ENCODE measurements at places on chromosomes 7 and 10.

GRCh38 chr10:79181698-79182521 lies 113.1 kb downstream of the ZMIZ1 start:
- no peak for DNase-seq

- DNase-seq = no peak
Measured at GRCh38 chr7:90320801-90321494, at the start of gene FAM237B. Gene FAM237B, minus strand, starts transcription at chr7:90321304. Its CDS starts 1,556 bp downstream, at chr7:90319748.

GRCh38 chr10:72379062-72379461 lies 24.3 kb upstream of the DNAJB12 start:
- no peak for DNase-seq

- no peak for DNase-seq
Measured at GRCh38 chr7:113076703-113077102, 9.9 kb downstream of the GPR85 start.

GRCh38 chr10:130127364-130128061 lies 8.7 kb upstream of the GLRX3 start:
- DNase-seq = peak; percentile 73

GRCh38 chr7:147556317-147556716 lies 1034.2 kb upstream of the C7orf33 start:
- no peak for DNase-seq

- no peak for DNase-seq
Measured at GRCh38 chr10:62861507-62861906, 45.3 kb upstream of the EGR2 start.

DNA sequence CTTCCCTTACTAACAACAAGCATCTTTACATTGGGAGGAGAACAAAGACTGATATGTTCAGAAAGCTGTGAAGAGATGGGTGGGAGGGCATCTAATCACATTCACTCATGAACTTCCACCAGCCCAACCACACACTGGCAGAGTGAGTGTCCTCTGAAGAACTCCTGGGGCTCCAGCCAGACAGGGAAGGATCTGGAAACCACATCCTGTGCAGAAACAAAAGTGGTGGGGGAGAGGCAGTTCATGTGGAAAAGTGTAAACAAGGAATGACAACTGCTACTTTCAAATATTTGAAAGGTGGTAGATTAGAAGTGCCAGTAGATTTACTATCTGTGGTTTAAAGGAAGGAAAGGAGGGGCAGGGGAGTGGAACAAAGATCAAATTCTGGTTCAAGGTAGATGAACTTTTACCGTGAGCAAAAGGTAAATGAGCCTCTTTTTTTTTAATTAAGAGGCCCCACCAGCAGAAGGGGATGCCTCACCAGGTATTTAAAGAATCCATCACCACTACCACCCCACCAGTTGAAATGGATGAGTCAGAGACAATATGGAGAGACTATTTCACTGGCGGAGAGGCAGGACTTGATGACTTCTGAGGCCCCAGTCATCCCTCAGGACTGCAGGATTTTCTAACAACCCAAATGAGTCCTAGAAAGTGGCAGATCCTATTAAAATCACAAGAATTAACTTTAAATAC lies 34.5 kb downstream of the GOT1 start:
- peak; percentile 21 for DNase-seq

DNA sequence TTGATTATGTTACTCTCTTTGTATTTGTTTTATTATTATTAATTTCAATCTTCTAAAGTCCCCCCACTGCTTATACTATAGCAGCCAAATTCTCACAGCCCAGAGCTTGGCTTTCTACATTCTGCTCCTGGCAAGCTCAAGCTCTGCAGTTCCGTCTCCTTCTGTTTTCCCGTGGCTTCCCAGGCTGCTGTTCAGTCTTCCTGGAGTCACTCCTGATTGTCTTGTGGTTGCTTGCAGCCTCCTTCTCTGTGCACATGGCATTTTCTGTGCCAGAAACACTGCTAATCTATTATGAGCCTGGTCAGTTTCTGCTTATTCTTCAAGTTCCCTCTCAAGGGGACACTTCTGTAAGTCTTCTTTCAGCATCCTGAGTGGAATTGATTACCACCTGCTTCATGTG lies 533.7 kb upstream of the IGFBP3 start:
- DNase-seq = no peak

DNA sequence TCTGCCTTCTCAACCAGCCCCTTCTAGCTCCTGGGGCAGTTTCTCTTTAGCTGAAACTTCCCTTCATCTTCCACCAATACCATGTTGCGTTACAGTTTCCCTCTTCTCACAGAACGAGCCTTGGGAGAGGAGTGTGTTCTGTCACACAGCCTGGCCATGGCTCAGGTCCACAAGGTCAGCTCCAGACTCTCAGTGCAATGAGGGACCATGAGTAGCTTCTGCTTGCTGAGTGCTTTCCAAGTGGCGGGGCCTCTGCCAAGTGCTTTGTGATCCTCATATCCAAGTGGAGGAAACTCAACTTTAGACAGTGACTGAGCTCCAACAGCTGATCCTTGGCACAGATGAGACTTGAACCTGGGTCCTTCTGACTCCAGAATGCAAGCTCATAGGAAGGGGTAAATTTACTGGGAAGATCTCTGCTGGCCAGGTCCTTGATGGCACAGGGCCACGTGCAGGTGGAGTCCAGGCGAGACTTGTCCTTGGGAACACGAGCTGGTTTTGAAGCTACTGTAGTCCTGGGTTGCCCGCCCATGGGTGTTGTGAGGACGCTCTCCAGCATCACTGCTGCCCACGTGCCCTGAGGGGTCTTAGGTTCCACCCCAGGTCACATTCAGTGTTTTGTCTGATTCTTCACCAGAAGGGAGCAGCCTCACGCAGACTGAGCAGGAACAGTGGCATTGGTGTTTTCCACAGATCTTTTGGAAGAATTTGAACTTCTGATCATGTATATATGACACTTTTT lies 238.0 kb downstream of the EBF3 start:
- no peak for DNase-seq

GRCh38 chr10:47031901-47032465 lies 120.8 kb downstream of the PTPN20 start:
- no peak for DNase-seq

- DNase-seq = no peak
Measured at GRCh38 chr7:25615003-25615402, 386.7 kb upstream of the NPVF start.

GRCh38 chr7:84502239-84502638 lies 307.6 kb upstream of the SEMA3A start:
- DNase-seq = no peak

DNA sequence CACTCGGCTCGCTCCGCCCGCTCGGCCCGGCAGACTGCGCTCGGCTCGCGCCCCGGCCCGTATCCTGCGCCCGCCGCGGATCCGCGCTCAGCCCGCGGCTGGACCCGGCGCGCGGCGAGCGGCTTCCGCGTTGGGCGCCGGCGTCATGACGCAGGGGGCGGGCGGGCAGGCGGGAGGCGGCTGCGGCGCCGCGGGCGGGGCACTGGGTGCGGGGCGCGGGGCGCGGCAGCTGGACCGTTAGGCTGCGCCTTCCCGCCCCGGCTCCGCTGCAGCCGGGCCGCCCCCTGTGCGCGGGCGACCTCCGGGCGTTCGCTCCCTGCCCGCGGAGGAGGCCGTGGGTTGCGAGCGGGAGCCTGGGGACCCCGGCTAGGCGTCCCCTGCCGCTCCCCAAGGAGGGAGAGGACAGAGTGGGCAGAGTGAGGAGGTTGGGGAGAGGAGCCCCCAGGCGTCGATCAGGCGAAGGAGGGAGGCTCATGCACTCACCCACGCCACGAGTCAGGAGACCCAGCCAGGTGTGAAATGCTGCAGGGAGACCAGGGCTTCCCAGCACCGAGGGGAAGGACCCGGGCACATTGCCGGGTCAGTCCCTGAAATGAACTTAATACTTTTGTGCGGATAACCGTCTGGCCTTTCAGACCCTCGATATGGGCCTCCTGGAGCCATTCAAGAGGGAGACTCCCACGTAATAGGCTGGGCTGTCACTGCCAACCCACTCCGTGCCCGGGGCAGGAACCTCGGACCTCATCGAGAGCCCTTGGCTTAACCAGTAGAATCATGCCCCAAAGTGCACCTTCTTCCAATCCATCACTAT lies at the start of gene PIP4K2A:
Gene PIP4K2A, minus strand, starts transcription at position 100 of the 811 bp plus-strand sequence. CDS start 252 bp downstream, outside the sequence.
- peak; percentile 68 for DNase-seq

- no peak for DNase-seq
Measured at GRCh38 chr7:148265896-148266295, 324.7 kb upstream of the C7orf33 start.

DNA sequence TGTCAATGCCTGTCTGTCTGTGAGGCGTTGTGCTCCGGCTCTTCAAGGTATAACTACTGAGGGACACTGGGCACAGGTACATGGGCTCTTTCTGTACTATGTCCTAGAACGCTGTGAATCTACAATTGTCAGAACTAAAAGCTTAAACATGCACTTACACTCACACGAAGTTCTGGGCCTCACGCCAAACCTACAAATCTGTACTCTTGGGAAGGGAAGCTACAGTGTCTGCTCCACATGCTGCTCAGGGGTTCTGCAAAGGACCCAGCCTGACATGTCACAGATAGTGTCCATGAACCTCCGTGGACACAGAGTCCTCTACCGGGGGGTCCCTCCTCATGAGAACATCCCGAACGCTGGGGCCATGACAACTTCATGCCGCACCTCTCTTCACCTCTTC lies 268.7 kb downstream of the WDR37 start:
- DNase-seq = no peak

DNA sequence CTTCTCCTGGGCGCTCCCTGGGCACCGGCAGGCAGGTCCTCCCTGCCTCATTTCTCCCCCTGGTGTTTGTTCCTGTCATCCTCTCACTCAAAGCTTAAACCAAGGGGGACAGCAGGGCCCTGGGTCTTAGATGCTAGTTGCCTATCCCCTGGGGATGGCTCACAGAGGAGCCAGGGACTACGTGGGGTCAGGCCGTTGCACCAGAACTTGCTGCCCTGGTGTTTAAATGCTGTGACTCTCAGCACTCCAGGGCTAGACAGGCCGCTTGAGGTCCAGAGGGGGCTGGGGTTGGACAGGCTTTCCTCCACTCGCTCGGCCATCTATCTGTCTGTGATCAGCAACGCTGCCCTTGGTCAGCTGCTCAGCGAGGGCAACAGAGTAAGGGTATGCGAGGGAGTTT lies 340.3 kb downstream of the CXCL12 start:
- DNase-seq = no peak

DNA sequence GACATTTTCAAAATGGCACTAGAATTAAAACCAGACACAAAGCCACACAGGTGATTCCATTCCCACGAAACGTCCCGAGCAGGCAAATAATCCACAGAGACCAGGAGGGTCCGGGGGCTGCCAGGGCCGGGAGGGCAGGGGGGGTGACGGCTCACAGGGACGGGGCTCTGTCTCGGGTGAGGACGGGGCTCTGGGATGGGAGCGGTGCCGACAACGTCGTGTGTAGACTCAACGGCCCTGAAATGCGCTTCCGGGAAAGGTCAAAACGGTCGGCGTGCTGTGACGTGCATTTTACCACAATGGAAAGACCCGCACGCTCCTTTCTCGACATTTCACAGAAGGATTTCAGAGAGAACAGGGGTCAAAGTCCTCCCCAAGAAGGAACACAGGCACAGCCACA lies 63.3 kb upstream of the PDGFA start:
- no peak for DNase-seq

DNA sequence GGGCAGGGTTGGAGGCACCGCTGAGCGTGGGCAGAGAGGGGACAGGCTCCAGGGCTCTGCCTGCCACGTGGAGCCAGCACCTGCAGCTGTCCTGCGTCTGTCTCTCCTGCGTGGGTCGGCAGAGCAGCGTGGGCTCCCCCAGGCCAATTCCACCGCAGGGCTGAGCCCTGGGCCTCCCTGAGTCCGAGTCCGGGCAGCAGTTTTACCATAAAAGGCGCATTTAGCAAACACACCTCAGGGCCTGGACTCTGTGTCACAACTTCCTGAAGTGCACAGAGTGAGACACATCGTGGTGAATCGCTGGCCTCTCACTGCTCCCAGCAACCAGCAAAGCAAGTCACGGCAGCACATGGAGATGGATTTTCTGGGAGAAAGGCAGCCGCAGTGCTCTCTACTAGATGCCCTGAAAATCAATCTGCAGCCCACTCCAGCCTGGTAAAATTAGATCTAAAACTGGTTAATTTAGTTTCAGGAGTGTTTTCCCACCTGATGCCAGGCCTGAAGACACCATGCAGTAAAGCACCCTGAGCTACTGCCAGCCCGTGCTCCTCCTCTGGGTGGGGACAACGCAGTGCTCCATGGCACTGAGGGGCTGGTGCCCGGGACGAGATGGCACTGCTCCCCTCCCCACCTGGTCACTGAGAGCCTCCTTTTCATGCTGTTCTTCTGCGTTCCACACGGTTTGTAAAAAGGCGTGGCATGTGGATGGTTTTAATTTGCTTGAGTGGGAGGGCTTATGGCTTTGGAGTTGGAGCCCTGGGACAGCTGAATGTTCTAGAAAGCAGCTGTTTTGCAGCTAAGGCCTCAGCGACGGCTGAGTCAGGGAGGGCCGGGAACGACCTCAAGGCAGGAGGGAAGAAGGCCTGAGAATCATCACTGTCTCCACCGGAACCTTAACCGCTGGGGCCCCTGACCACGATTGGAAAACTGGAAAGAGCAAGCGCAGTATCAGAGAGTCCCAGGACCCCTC lies 336.9 kb downstream of the ADARB2 start:
- no peak for DNase-seq

- no peak for DNase-seq
Measured at GRCh38 chr10:4331150-4331549, 494.9 kb upstream of the AKR1E2 start.

- no peak for DNase-seq
Measured at GRCh38 chr7:3482147-3482921, 181.3 kb downstream of the SDK1 start.

DNA sequence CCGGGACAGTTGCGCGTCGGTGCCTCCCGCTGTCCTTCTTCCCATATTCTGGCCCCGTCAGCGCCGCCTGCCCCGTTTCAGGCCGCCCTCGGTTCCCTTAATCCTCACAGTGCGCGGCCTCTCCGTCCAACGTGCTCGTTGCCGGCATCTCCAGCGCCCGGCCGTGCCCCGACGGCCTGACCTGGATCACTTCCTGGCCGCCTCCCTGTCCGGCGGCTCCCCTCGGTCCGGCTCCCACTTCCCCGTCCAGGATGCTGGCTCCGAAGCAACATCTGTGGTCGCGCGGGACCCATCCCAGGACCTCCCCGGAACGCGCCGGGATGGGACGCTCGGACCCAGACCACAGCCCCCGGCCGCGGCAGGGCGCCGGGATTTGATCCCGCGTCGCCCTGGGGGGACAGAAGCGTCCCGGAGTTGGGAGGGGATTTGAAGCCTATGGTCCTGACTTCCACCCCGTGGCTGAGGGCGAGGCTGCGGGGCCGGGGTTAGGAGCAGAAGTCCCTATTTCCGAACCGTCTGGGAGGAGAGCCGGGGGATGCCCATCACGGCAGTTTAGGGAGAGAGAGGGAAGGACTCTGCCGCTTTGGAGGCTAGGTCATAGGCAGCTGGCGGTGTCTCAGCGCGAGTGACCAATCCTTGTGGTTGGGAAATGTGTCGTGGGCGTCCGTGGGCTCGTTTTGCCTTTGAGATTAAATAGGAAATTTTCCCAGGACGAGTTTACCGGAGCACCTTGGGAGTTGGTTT lies 53.8 kb downstream of the KCTD7 start:
- peak; percentile 36 for DNase-seq

DNA sequence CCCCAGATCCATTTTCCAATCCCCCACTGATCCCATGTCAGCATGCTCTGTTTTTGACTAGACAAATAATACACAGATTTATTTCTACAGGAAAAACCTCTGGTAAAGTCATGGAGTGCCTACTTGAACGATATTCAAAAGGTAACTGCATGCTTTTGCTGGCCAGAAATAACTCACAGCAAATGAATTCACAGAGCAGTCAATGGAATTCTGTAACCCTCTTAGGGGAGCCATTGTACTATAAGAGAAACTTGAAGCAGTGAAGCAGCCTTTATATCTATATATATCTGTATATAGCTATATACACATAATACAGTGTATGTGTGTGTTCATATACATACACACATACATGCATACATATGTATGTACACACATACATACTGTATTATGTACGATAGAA lies 29.0 kb upstream of the MEOX2 start:
- DNase-seq = no peak

Data from NCI-H1417 (cell line).